RWPE2 (cell line): ENCODE measurements at places on chromosomes 2 and 18.

- no peak for DNase-seq
Measured at GRCh38 chr2:231781798-231782726, 980 bp upstream of the PDE6D start.

- DNase-seq, result no peak
Measured at GRCh38 chr2:235493775-235494715, at the start of gene AGAP1. TSS of gene AGAP1 (plus strand) at chr2:235494043.

DNA sequence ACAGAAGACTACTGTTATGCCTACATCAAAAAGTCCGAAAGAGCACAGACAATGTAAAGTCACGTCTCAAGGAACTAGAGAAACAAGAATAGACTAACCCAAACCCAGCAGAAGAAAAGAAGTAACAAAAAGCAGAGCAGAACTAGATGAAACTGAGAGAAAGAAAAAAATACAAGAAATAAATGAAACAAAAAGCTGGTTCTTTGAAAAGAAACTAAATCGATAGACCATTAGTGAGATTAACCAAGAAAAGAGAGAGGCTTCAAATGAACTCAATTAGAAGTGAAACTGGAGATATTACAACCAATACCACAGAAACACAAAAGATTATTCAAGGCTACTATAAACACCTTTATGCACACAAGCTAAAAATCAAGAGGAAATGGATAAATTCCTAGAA, 271.8 kb downstream of the MBD2 start:
- no peak for DNase-seq

DNA sequence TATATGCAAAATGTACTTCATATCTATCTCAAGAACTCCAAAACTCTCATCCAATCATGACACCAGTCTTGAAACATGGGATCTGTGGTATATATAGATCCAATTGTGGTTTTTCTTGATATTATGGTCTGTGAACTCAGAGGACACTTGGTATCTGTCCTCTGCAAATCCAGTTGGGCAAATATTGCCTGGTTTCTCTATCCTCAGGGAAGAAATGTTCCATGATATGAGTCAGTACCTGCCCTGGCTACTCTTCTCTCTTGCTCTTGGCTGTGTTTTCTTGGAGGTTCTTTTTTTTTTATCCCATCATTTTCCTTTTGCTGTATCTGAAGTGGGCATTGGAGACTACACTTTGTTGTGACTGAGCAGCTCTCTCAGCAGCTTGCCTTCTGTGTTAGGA, 10.9 kb downstream of the NBEAL1 start:
- no peak for DNase-seq

- DNase-seq, result no peak
Measured at GRCh38 chr2:202152104-202152715, 79.2 kb downstream of the KIAA2012 start.

DNA sequence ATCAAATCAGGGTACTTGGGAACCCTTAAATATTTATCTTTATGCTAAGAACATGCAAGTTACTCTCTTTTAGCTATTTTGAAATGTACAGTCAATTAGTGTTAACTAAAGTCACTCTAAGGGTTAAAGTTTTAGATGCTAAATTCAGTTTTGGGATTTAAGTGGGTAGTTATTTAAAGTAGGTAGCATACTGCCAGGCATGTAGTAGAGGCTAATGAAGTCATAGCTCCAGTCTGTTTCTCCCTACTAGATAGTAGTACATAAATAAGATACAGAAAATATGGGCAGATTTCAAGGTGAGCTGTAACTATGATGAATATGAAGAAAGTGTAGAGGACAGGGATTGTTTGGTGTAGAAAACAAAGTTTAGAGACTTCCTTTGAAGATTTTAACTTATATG, 7.5 kb downstream of the RAB3GAP1 start:
- DNase-seq, result no peak

DNA sequence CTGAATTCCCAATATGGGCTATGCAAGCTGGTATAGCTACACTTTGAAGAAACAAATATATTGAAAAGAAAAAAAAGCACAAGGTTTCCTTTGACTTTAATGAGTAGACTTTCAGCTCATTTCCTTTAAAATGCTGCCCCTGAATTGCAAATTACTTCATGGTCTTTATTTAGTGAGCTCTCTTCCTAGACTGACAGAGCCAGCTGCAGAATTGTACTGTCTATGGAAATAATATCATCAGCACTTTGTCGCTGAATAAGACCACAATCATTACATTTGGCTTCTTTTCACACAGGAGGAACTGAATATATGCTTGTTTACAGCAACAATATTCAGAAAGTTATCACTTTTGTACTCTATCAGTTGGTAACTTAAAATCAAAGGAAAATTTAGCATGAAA, 41.7 kb downstream of the ARL5A start:
- no peak for DNase-seq

GRCh38 chr2:191748059-191748461, 70.1 kb downstream of the NABP1 start:
- no peak for DNase-seq

- no peak for DNase-seq
Measured at GRCh38 chr2:111678161-111678560, 205.8 kb downstream of the ANAPC1 start.

GRCh38 chr2:143856978-143857377, 662.9 kb downstream of the ZEB2 start:
- no peak for DNase-seq

- no peak for DNase-seq
Measured at GRCh38 chr2:179793902-179794301, 67.5 kb downstream of the ZNF385B start.

DNA sequence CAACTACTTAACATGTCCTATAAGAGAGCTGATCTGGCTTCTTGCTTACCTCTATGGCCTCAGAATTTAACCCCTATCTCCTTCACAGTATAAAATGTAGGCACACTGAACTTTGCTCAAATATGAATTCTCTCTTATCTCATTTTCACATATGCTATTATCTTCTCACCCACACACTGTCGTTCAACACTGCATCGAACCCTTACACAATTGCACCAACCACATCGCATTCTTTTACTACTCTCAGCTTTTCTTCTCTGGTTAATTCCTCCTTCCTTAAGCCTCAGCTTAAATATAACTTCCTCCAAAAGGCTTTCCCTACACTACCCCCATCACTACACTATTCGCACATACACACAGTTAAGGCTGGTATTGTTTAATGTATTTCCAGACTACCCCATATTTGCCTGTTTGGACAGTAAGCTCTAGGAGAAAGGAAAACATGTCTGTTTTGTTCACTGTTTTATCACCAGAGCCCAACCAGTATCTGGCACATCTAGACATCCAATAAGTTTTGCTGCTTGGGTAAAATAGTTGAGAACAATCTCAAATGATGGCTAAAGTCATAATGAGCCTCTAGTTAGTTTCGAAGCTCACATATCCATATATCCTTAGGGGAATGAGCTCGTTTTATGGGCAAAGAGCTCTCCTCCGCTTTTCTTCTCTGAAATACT, 47.7 kb downstream of the HIBCH start:
- no peak for DNase-seq

GRCh38 chr2:227612546-227613271, 1.9 kb downstream of the SCYGR3 start:
- DNase-seq, result no peak
